ENCODE measurements at places on chromosomes 12 and 14. TPM values are rescaled to one million over a fixed set of nuclear protein-coding genes. Genes with fewer than 3 reads are reported as not detected.

The PNP gene
- 64.6 TPM for total RNA-seq

The VDR gene
- 6.1 TPM for total RNA-seq

The SERPINA4 gene
- total RNA-seq, result not detected

The SAMD15 gene
- 2.8 TPM for total RNA-seq

The PDE3A gene
- total RNA-seq, result 102 TPM

The ARMH4 gene
- 6.4 TPM for total RNA-seq

The CMKLR1 gene
- total RNA-seq, result 6.5 TPM

The RNASE7 gene
- not detected for total RNA-seq

The SERPINA5 gene
- total RNA-seq, result not detected

The COQ5 gene
- total RNA-seq, result 27.9 TPM

The GPX2 gene
- 0.12 TPM for total RNA-seq

The PTPRQ gene
- total RNA-seq, result 0.06 TPM

The TMEM52B gene
- total RNA-seq, result not detected

The HOXC13 gene
- total RNA-seq, result not detected

The P2RX2 gene
- total RNA-seq, result not detected

The FAM90A1 gene
- total RNA-seq, result 0.06 TPM

The CNTN1 gene
- total RNA-seq, result 0.66 TPM

The OVCH1 gene
- total RNA-seq, result 0.12 TPM

The PPM1A gene
- 15.9 TPM for total RNA-seq

The PAX9 gene
- 0.26 TPM for total RNA-seq

The ASPG gene
- total RNA-seq, result not detected

The CRACR2A gene
- 2.1 TPM for total RNA-seq

The C14orf132 gene
- total RNA-seq, result 8.2 TPM

The LBHD2 gene
- not detected for total RNA-seq

The ADAM21 gene
- 1.2 TPM for total RNA-seq

The NGB gene
- total RNA-seq, result not detected

The REP15 gene
- 2.7 TPM for total RNA-seq

The HCFC2 gene
- total RNA-seq, result 29.3 TPM

The OS9 gene
- 268 TPM for total RNA-seq

The SIX6 gene
- not detected for total RNA-seq

The TRIP11 gene
- total RNA-seq, result 37.3 TPM

The ACTR6 gene
- total RNA-seq, result 12.6 TPM

The WDR89 gene
- total RNA-seq, result 9.0 TPM

The ERBB3 gene
- 3.6 TPM for total RNA-seq

The DBX2 gene
- total RNA-seq, result not detected

The CD69 gene
- total RNA-seq, result not detected

The GUCY2C gene
- under 0.01 TPM for total RNA-seq

The GPR68 gene
- total RNA-seq, result 0.75 TPM

The DPPA3 gene
- total RNA-seq, result not detected

The KLRD1 gene
- total RNA-seq, result 0.13 TPM

The CARMIL3 gene
- total RNA-seq, result under 0.01 TPM

The SPIC gene
- not detected for total RNA-seq

The WSCD2 gene
- under 0.01 TPM for total RNA-seq

The DGKA gene
- 47.6 TPM for total RNA-seq

The HIP1R gene
- total RNA-seq, result 12.0 TPM

The SMARCD1 gene
- 21.8 TPM for total RNA-seq

The MAP1LC3B2 gene
- total RNA-seq, result 0.53 TPM

All from aortic smooth muscle cell (primary cell).